ENCODE measurements at places on chromosomes 3 and 15.

DNA sequence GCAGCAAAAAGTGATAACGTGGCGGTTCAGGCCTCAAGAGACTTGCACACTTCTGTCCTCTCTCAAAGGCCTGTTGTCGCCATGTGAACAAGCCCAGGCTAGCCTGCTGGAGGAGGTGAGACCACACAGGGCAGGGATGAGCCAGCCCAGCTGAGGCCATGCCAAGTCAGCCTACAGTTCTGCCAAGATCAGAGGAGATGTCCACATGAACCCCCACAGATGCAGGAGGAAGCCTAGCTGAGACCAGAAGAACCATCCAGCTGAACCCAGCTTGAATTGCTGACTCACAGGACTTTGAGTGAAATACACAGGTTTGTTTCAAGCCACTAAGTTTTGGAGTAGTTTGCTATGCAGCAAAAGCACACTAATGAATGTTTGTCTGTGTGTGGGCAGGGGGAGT lies 50.3 kb upstream of the SEC13 start:
- no peak for DNase-seq

DNA sequence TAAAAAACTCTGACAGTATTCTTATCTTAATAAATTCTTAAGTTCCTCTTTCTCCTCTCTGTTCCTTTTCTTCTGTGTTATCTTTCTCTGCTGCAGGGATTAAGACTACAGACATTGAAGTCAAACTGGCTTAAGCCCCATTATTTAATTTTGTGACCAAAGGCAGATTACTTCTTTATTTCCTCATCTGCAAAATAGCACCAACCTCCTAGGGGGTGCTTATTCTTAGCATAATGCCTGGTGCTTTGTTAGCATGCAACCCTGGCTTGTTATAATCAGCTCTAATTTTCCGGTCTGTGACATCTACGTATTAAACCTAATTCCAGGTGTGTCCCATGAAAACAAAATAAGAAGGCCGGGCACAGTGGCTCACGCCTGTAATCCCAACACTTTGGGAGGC lies 23.8 kb downstream of the SEMA6D start:
- no peak for DNase-seq

DNA sequence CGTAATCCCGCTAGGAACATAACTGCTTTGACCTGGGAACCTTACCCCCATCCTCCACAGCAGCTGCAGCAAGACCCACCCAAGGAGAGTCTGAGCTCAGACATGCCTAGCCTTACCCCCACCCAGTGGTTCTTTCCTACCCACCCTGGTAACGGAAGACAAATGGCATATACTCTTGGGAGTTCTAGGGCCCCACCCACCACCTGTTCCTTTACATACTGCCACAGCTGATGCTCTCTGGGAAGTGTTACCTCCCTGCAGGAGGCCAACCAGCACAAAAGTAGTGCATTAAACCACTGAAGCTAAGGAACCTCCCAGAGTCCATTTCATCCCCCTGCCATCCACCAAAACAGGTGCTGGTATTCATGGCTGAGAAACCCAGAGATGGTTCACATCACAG lies 50.6 kb upstream of the AZI2 start:
- DNase-seq: no peak

DNA sequence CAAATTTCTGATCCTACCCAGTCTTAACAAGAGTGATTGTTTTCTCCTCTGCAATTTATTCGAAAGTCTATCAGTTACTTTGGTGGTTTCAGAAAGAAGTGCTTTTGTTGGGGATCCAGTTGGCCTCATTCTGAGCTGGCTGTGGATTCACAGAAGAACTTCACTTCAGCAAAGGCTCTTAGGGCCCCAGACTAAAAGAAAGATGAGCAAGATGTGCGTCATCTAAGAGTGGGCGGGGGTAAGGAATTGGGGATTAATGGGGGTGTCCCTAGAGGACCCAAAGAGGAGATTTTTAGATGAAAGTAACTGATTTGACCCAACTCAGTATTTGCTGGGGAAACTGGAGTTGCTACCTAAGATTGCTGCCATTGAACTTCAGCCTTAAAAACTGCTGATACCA lies 63.9 kb upstream of the TSEN2 start:
- no peak for DNase-seq

GRCh38 chr3:112670824-112671223 lies 29.9 kb upstream of the CCDC80 start:
- no peak for DNase-seq

DNA sequence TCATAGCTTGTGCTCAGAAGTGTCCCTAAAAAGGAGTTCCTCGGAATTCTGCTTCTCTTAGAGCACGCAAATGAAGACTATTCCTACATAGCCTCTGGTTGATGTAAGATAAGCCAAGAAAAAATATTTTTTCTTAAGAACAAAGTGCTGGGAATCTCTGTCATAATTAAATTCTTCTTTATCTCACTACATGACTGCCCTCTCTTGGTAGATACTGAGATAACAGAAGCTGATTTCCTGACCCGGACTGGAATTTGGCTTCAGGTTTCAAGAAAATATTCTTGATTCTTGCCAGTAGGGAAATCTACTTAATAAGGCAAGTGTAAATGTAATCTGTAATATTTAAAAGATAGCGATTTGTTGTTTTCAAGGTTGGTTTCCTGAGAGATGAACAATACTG lies 31.3 kb upstream of the SETMAR start:
- no peak for DNase-seq

GRCh38 chr3:195072916-195073564 lies 197.9 kb downstream of the XXYLT1 start:
- no peak for DNase-seq

DNA sequence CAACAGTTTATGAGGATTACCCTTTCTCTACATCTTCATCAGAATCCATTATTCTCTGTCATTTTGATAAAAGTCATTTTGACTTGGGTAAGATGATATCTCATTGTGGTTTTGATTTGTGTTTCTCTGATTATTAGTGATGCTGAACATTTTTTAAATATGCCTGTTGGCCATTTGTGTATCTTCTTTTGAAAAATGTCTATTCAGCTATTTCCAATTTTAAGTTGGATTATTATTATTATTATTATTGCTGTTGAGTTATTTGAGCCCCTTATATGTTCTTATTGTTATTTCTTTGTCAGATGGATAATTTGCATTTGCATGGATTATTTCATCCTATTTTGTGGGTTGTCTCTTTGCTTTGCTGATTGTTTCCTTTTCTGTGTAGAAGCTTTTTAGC lies 421.2 kb upstream of the LMCD1 start:
- DNase-seq: no peak

DNA sequence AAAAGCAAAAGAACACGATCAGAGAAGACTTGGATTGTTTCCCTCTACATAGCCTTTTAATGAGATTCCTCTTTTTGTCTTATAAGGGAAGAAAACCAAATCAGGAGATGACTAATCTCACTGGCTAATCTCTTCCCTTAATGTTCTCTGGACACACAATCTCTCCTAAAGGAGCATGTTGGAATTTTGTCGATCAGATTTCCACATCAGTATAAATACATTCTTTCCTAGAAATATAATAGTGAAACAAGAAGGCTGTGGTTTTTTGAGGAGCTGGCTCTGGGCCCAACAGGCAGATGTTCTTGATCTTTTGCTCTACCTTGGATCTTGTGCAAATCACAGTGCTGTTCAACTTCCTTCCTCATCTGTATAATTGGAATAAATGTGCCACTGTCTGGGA lies 94.0 kb downstream of the GTPBP8 start:
- no peak for DNase-seq

- no peak for DNase-seq
These were observed 1.9 kb downstream of the CISH start for GRCh38 chr3:50609763-50610085.

- DNase-seq: no peak
These were observed 41.1 kb downstream of the IFT57 start for GRCh38 chr3:108181172-108181571.

DNA sequence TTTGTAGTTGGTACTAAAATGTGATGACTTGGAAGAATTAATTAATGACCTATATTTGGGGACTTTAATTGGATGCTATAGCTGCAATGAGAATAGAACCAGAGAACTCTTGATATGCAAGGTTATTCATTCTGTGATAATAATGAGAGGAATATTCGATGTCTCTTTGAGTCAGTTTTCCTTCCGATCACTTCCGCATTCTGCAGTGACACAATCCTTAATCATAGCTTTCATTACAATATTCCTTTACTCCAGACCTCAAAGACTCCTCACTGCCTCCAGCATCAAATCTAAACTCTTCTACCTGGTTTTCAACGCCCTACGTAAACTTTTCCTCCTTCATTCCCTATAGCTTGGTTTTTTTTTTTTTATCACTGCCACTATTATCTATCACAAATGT lies 21.6 kb downstream of the B3GNT5 start:
- no peak for DNase-seq

- DNase-seq: no peak
These were observed at the start of gene DAPK2 for GRCh38 chr15:64046421-64047153. Gene DAPK2 (minus strand): TSS chr15:64046485. CDS start chr15:64040261, 6,224 bp downstream.

GRCh38 chr15:38623744-38624143 lies 59.1 kb upstream of the RASGRP1 start:
- no peak for DNase-seq

- no peak for DNase-seq
These were observed 10.5 kb upstream of the PRR23E start for GRCh38 chr3:127182431-127182830.

DNA sequence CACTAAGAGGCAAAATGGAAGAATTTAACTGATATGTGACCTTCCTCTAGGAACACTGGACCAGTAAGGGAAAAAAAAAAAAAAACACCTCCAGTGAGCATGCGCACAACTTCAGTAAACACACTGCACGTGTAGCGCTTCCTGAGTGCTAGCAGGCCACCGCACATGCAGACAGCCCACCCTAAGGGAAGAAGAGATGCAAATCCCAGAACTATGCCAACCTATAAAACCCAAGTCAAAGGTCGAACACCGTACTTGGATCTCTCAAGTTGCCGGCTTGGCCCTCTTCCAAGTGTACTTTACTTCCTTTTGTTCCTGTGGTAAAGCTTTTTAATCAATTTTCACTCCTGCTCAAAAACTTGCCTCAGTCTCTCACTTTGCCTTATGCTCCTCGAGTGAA lies 64.5 kb upstream of the CADPS start:
- DNase-seq: no peak

DNA sequence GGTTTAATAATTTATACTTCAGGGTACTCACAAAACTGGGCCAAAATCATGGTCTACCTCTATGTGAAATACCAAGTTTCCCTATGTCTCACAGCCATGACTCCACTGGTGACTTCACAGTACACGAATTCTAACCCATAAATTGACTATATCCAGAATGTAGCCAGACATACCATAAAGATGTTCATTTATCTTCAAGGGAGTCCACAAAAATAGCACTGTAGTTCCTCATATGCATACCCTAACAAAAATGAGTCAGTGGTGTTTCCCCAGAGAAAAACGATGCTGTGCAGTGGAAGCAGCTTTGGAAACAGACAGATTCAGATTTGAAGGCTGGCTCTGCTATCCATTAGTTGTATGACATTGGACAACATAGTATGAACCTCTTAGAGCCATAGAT lies 438.8 kb downstream of the FHIT start:
- DNase-seq: no peak

DNA sequence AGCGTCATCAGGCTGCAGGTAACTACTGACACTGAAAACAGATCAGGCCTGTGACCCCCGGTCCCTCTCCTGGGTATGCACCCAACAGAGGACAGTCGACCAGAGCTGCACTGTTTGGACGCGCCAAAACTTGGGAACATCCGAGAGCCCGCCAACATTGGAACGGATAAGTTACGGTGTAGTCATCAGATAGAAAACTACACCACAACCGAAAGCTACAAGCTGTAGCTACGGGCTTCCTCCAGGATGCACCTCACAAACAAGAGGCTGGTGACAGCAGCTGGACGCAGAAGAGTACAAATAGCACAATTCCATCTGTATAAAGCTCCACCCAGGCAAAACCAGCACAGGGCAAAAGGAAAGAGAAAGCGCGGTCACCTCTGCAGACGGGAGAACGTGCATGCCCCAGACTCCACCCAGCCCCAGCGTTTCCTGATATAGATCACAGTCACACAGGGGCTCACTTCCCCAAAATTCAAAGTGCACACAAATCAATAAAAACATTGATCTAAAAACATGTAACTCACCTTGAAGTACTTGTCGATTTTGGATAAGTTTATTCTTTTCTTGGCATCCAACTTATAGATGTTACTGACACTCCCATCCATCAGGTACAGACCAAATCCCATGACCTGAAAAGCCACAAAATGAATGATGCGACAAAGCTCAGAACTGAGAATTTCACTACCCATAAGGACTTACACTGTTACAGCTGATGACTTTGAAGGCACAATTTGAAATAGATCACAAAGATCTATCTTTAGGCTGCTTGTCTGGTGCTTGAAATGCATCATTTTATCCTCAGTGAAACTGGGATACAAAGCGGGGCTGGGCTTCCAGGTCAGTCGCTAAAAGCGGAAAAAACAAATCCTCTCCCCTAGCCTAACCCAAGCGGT lies 43.3 kb downstream of the CYFIP1 start:
- no peak for DNase-seq
